ENCODE measurements at places on chromosomes 16 and 17.

- no peak for DNase-seq
Measured at GRCh38 chr17:40402668-40403067, 15.0 kb downstream of the TOP2A start.

DNA sequence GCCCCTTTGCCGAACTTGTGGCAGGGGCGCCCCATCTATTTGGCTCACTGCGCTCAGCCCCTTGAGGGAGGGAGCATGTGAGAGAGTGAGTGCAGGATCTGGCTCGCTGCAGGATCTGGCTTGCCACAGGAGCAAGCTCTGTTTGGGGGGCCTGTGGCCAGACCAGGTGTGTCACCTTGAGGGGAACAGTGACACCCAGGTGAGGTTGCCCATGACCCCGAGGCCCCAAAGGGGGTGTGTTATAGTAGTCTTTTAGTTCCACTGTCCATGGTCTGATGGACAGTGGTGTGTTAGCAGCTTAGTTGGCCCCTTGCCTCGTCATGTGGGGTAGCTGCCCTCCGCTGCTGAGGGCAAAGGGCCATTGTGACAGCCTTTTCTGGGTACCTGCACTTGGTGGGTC, 41.6 kb downstream of the CCDC42 start:
- no peak for DNase-seq

DNA sequence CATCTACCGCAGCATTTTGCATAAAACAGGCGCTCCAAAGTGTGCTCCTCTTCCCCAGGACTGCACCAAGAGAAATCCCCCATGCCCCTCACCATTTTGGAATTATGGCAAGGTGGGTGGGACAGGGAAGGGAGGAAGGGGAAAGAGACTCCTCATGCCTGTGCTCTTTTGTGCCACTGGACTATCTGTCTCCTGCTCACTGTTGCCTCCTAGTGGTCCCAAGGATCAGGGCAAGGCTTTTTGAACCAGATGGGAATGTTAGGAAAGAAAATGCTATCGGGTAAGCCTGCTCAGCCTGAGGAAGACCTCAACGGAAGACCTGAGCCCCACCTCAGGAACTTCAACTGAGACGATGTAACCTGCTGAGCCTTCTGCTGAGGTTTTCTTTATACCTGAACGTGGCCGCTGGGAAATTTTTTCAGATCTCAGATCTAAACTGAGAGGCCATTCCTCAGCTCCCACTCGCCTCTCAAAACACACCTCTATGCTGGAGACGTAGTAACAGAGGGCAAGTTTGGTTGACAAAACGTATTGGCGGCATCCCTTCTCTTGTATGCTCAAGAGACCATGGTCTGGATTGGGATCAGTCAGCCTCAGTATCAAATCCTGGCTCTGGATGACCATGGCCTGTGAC, 58.3 kb downstream of the SPACA3 start:
- peak; percentile 36 for DNase-seq

DNA sequence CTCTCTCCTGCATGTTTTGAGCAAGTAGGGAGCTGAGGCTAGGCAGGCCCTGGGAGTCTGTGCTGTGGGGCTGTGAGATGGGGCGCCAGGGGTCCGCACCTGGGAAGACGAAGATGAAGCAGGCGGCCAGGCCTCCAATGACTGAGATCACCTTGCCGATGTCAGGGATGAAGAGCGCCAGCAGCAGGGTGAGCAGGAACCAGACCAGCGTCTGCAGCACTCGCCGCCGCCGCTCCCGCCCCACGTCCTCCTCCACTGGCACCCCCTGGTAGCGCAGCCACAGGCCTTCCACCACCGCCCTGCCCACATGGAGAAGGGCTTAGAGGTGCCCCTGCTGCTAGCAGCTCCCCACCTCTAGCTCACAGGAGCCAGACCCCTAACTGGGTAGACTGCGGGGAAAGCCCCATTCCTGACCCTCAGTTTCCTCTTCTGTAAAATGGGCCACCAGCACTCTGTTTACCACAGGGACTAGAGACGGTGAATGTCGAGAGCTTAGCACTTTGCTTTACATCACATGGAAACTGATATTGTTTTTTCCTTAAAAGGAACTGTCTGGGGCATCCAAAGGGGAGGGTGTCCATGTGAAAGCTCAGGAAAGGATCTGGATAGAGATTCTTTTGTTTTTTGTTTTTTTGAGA, 13.5 kb downstream of the SLC38A7 start:
- no peak for DNase-seq

DNA sequence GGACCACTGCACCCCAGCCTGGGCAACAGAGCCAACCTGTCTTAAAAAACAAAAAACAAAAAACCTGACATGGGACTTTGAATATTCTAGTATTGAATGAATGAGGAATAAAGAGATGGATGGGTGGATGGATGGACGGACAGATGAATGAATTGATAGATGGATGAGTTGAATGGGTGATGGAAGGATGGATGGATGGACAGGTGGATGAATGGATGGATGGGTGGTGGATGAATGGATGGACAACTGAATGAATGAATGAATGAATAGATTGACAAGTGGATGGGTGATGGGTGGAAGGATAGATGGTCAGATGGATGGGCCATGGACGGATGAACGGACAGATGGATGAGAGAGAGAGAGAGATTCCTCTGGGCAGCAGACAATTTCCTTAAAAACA, 22.8 kb upstream of the CEP20 start:
- DNase-seq: no peak

DNA sequence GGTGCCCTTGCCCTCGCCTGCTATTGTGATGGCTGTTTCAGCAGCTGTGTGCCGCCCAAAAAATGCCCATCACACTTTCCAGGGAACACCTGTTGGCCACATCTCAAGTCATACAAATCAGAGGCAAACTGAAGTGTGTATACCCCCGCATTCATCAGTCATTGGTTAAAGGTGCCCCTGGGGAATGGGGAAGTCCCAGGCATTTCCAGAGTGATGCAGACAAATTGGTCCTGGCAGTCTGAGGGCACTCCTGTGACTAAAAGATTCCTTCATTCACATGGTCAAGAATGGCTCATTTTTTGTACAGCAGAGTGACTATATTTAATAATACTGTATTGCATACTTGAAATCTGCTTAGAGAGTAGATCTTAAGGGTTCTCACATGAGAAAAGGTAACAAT, 102.9 kb upstream of the TMEM97 start:
- DNase-seq: no peak

- no peak for DNase-seq
Measured at GRCh38 chr17:66767154-66767933, 67.6 kb upstream of the CACNG5 start.

DNA sequence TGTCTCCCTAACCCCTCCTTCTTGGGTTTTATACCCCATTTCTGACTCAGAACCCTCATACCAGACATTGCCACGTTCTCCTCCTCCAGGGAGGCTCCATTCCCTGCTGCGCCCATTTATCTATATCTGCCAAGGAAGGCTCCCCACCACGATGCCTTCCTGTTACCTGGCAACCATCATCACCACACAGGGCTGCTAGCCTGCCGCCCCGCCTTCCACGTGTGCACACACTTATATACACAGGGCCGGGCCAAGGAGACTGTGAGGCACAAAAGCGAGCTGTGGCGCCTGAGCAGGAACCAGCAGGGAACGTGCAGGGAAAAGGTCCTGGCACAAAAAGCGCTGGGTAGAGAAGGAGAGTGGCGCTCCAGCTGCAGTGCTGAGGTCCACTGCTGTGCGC, 261.8 kb downstream of the CBLN1 start:
- DNase-seq: no peak

GRCh38 chr16:51175081-51175480, 24.0 kb upstream of the SALL1 start:
- peak; percentile 28 for DNase-seq

- peak; percentile 76 for DNase-seq
Measured at GRCh38 chr17:61399131-61400065, at the start of gene TBX2. TSS of gene TBX2 (plus strand) at chr17:61399843. CDS start at chr17:61400177, 334 bp downstream.

DNA sequence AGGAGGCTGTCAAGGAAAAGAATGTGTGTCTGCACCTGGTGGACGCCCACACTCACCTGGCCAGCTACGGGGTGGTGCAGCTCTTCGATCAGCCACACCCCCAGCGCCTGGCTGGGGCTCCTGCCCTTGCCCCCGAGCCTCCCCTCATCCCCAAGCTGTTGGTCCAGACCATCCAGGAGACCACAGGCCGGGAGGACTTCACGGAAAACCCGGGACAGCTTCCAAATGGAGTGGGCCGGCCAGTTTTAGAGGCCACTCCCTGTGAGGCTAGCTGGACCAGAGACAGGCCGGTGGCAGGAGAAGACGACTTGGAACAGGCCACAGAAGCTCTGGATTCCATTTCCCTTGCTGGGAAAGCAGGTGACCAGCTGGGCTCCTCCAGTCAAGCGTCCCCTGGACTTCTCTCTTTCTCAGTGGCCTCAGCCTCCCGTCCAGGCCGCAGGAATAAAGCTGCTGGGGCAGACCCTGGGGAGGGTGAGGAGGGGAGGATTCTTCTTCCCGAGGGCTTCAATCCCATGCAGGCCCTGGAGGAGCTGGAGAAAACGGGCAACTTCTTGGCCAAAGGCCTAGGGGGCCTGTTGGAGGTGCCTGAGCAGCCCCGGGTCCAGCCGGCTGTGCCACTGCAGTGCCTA, 2.2 kb downstream of the WDR81 start:
- no peak for DNase-seq

DNA sequence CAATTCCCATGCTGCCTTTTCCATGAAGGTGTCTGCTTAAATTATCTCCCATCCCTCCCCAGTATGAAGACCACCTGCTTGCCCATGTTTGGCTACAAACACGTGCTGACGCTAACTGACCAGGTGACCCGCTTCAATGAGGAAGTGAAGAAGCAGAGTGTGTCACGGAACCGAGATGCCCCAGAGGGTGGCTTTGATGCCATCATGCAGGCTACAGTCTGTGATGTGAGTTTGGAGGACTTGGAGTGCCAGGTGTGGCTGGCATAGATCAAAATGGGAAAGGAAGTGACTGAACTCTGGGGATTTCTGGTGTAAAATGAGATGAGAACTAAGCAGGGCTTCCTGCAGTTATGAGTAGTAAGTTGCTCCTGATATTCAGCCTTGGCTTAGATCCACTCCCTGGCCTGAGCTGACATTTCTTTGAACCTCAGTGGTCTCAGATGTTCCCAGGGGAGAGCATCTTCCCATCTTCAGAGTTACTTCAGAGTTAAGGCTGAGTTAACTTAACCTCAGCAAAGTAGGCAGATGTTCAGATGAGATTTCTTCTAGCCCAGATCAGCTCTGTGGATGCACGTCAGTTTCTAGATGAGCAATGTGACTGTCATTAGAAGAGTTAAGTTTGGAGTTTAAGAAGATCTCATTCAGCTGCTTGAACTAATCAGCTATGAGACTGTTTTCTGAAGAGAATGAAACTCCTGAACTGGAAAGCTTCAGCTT, 32.7 kb downstream of the ITGB3 start:
- no peak for DNase-seq

DNA sequence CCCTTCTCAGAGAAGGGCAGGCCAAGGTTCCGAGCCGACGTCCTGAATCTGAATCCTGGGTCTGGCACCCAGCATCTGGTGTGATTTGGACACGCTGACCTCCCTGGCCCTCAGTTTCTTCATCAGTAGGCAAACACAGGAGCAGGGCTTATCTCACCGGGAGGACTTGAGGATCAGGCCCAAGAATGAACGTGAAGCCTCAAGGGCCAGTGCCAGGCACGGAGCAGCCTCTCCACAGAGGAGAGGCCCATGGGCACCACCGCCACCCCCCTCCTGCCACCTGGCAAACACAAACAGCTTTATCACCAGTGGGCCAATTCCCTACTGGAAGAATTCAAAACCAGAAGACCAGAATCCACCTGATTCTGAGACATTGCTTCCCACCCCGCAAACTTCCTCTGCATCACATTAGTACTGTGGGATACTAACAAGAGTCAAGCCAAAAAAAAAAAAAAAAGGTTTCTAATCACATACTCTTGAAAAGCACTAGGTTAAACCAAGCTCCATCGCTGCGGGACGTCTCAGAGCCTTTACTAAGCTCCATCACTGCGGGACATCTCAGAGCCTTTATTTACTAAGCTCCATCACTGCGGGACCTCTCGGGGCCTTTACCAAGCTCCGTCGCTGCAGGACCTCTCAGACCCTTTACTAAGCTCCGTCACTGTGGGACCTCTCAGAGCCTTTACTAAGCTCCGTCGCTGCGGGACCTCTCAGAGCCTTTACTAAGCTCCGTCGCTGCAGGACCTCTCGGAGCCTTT, 68.0 kb upstream of the DOC2B start:
- DNase-seq: no peak

GRCh38 chr16:82481455-82481854, 145.3 kb upstream of the CDH13 start:
- DNase-seq: no peak

GRCh38 chr17:2171702-2172076, 116.8 kb downstream of the HIC1 start:
- no peak for DNase-seq

- DNase-seq: no peak
Measured at GRCh38 chr16:72646615-72647014, 401.3 kb downstream of the ZFHX3 start.

- DNase-seq: no peak
Measured at GRCh38 chr16:351804-352520, 561 bp downstream of the AXIN1 start.

GRCh38 chr16:84098939-84099338, 17.8 kb downstream of the MBTPS1 start:
- no peak for DNase-seq

- DNase-seq: no peak
Measured at GRCh38 chr17:28878981-28879380, 18.6 kb downstream of the FLOT2 start.

DNA sequence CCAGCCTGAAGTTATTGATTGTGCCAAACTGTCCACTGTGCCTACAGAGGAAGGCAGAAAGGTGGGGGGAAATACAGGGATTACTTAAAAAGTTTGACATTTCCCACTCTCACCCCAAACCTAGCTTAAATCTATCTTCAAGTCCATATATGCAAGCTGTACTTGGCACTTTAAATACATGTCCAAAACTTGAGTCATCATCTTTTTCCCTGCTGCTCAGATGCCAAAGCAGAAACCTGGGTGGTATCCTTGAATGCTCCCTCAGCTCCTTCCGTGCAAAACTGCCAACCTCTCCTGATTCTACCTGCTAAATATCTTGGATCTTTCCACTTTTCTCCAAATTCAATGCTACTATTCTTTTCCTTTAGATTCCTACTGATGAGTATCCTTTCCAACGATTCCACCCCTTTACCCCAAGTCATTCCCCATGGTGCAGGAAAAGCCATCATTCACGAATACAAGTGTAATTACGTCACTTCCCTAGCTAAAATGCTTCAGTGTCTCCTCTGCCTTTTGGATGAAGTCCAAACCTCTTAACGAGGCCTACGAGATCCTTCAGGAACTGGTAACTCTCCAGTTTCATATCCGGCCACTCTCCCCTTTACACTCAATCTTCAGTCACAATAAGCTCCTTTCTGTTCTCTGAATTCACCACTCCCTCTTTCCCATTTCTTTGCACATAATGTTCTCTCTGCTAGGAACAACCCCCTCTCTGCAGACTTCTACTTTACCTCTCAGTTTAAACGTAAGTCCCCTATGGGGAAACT, 9.3 kb downstream of the BECN1 start:
- no peak for DNase-seq
